Stimulated activated CD8-positive, alpha-beta memory T cell treated with anti-CD3 and anti-CD28 coated beads, Interleukin-4, amount 100 ng/mL, for 1 hour (primary cell): ENCODE measurements at places on chromosomes 12 and 14.

GRCh38 chr12:63206909-63207308 lies 55.9 kb upstream of the AVPR1A start:
- no peak for DNase-seq

DNA sequence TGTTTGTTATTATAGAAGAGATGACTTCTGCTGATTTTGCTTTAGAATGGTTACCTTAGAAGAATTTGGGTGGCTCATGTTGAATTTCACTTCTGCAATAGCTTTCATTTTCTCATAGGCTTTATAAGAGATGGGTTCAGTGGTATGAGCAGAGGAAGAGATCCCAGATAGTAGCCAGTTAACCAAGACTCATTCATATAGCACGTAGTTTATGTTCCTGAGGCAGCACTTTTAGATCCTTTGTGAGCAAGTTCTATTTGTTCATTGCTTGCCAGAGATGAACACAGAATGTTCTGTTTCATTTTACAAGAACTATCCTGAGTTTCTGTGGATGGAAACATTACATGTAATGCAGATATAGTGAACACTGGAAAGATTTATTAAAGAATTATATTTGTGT lies 32.2 kb downstream of the RAB21 start:
- DNase-seq, result no peak

- peak; percentile 10 for DNase-seq
These were observed 404.4 kb downstream of the FLRT2 start for GRCh38 chr14:85934123-85934885.

DNA sequence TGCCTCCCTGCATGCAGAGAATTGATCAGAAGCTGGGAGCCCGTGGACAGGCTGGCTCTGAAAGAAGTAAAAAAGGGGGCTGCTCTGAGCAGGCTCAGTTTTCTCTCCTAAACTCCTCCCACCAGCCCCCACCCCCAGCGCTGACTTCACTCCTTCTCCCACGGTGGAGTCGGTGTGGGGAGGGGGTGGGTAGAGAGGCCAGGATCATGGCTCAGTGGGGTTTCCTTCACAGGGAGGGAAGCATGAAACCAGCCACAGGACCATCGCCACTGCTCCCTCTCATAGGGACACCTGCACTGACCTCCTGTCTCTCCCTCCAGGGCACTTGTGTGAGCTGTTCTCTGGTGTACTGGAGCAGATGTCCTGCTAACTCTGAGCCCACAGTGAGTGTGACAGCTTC lies 78.9 kb downstream of the STAB2 start:
- DNase-seq, result no peak

- DNase-seq, result no peak
These were observed 469 bp downstream of the NGB start for GRCh38 chr14:77270361-77271112.

GRCh38 chr12:101773650-101774162 lies 34.4 kb upstream of the SYCP3 start:
- DNase-seq, result peak; percentile 17

- no peak for DNase-seq
These were observed 4.5 kb downstream of the OR10AD1 start for GRCh38 chr12:48198672-48198971.

DNA sequence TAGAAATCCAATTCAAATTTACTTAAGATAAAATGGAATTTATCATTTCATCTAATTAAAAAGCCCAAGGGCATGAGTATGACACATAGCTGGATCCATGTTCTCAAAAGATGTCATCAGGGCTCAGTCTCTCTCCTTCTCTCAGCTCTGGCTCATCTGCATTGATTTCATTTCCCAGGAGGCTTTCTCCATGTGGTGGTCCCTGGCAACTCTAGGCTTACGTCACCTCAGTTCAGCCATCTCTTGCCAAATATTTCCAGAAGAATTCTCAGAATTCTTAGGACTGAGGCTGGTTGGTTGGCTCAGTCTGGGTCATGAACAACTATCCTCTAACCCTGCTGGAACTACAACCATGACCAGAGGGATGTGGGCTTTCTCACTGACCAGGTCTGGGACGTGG lies 65.3 kb downstream of the FOS start:
- no peak for DNase-seq

DNA sequence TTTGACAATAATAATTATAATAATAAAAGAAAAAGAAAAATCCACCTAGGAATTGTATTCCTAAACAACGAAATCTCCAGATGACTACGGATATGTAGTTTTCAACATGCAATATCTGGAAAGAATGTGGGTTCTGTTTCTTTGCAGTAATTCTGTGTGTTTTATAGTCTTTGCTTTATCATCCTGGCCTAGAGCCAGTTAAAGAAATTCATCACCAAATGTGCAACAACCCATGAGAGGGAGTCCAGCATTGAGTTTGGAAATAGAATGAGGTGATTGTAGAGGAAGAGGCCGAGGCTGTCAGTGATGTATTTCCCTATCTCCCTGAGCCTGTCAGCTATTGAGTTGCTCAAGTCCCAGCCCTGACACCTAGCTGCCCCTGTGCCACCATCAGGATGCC lies 200.5 kb upstream of the DCN start:
- DNase-seq, result no peak

DNA sequence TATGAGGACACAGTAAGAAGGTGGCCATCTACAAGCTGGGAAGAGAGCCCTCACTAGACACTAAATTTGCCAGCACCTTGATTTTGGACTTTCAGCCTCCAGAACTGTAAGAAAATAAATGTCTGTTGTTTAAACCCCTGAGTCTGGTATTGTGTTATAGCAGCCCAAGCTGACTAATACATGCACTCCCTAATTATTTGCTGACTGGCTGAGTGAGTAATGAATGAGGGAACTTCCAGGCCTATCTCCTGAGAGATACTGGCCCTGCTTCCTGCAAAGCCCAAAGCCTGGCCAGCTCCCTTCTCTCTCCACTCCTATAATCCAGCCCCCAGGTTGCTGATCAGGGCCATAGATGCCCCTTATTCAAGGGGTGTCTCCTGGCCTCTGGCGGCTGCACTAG lies 120.0 kb upstream of the NOS1 start:
- DNase-seq, result no peak

GRCh38 chr12:95380997-95381786 lies 92.8 kb upstream of the METAP2 start:
- DNase-seq, result no peak

GRCh38 chr12:11777451-11777850 lies 128.0 kb downstream of the ETV6 start:
- DNase-seq, result no peak

GRCh38 chr14:71907793-71908515 lies 24.3 kb upstream of the RGS6 start:
- DNase-seq, result no peak

- DNase-seq, result no peak
These were observed 99.0 kb downstream of the ESR2 start for GRCh38 chr14:64195199-64195598.

GRCh38 chr12:97493731-97494130 lies 31.1 kb downstream of the RMST start:
- DNase-seq, result no peak

GRCh38 chr14:74807853-74808545 lies 44.9 kb downstream of the YLPM1 start:
- DNase-seq, result no peak

GRCh38 chr12:104734541-104735095 lies 223.5 kb downstream of the SLC41A2 start:
- no peak for DNase-seq

DNA sequence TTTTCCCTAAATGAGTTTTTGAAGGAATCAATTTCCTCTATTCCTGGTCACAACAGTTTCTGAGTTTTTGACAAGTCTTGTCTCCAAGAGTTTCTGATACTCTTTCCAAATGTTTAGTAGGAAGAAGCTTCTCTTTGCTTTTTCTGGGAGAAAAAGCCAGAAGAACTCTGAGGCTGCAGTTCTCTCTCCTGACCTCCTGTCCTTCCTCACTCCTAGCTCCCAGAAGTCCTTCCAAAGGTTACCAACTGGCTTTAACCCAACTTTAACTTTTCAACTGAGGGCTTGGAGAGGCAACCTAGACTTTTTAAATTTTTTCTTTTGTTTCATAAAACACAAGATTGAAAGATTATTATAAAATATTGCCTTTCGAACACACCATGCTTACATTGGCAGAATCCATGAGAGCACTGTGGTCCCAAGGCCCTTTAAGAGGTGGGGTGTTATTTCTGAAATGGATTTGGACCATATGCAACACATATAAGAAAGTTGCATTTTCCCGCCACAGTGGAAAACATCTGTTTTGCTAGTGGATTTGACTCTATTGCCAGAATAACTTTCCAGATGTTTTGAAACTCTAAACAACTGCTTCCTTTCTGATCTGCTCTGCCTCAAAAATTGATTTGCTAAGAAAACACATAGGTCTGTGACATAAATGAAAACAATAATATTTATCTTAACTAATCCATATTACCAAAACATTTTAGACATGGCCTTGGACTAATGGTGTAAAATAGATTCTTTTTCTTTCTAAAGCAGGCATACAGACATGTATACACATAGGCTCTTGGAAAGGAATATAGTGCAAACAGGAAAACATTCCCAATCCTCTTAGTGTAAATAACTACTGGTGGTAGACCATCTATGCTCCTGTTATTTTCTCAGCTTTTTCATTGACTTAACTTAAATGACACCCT lies 22.3 kb upstream of the EPS8 start:
- DNase-seq, result no peak

GRCh38 chr12:80513211-80513610 lies 69.2 kb downstream of the PTPRQ start:
- no peak for DNase-seq

- peak; percentile 13 for DNase-seq
These were observed 721 bp downstream of the CABP1 start for GRCh38 chr12:120640861-120641833.

GRCh38 chr14:97149775-97150174 lies 352.6 kb downstream of the VRK1 start:
- DNase-seq, result no peak

DNA sequence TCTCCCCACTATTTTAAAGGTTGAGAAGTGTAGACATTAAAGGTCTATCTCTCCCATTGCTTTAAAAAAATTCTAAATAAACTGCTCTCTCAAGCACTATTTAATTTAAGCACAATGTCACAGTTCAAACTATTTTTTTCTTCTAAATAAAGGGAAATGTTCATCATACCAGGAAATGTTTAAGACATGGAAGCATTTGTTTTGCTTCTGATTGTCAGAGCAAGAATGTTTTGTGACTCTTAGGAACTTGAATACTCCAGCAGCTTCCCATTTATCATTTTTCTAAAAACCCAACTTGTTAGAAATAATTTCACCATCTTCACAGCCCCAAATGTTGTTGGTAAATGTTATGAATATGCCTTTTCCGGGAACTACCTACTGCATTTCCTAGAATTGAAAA lies 121.8 kb upstream of the NTF3 start:
- DNase-seq, result no peak

- no peak for DNase-seq
These were observed 682 bp downstream of the KIAA0586 start for GRCh38 chr14:58428118-58428683.

GRCh38 chr12:53265783-53266182 lies 2.3 kb upstream of the ESPL1 start:
- no peak for DNase-seq

GRCh38 chr12:11202811-11203210 lies 16.1 kb upstream of the TAS2R42 start:
- no peak for DNase-seq

DNA sequence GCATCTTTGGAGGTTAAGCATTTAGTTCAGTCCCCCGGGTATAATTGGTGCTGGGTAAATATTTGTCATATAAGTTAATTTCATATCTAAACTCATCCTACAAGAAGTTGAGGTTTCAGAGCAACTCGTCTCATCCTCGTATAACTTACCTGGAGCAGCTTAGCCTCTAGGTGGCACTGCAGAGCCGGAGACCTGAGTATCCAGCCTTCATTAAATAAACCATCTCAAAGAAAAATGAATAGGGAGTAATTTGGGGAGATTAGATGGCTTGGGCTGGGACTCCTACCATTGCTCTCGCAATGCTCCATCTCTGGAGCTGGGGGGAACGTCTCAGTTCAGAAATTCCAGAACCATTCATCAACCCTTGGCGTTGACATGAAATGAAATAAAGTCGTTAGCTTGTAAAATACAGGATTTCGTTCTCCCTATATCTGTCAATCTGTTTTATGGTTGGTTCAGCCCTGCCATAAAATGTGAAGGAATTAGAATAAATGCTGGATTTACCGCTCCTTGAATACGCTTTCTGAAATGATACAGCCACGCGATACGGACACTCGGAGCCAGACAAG lies 122.9 kb upstream of the TMEM132D start:
- no peak for DNase-seq
